ENCODE measurements at places on chromosomes 6 and 20.
A peak's percentile ranks its signal among the peaks of the same experiment; 100 is the strongest.

GRCh38 chr6:34340906-34341480 is 51.5 kb downstream of the NUDT3 start:
- DNase-seq, result no peak

DNA sequence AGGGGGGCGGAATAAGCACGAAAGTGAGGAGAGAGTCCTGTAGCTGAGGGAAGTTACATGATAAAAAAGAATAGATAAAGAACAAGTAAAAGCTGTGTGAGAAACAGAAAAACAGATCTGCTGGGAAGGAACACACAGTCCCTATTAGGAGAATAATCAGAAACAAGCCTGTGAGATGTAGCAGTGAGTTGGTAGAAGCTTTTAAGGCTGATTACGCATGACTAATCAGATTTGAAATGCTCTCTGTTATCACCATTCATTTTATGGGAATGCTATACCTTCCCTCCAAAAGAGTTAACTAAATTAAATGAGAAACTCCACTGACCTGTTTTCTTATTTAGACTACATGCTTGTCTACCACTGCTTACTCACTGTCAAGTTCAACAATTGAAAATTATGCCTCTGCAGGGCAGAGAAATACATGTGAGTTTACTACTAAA is 15.8 kb downstream of the REPS1 start:
- no peak for DNase-seq

- no peak for DNase-seq
Observed at GRCh38 chr6:106626485-106626884, 2.8 kb downstream of the RTN4IP1 start.

GRCh38 chr20:46127396-46128010 is 9.4 kb downstream of the CD40 start:
- DNase-seq, result no peak

DNA sequence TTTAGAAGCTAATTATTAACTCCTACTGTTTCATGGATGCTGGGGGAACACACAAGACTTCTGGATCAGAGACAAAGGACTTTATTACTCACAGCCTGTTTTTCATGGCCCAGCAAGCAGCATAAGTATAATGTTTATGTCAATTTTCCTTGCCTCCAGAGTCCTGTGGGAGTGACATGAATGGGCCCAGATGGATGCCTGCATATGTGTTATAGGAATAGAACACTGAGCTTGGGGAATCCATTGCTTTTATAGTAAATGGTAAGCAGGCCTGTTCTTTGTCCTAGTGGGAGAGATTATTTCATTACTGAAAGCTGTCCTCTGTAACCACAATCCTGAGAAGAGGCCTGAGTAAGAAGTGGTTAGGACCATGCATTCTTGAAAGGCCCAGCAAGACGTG is 25.6 kb downstream of the BLTP3A start:
- DNase-seq, result no peak

DNA sequence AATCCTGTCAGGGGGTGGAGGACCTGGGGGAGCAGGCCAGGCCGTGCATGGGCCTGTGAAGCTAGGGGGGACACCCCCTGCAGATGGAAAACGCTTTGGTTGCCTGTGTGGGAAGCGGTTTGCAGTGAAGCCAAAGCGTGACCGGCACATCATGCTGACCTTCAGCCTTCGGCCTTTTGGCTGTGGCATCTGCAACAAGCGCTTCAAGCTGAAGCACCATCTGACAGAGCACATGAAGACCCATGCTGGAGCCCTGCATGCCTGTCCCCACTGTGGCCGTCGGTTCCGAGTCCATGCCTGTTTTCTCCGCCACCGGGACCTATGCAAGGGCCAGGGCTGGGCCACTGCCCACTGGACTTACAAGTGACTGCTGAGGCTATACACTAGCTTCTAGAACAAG is 1.8 kb downstream of the ZBTB9 start:
- no peak for DNase-seq

DNA sequence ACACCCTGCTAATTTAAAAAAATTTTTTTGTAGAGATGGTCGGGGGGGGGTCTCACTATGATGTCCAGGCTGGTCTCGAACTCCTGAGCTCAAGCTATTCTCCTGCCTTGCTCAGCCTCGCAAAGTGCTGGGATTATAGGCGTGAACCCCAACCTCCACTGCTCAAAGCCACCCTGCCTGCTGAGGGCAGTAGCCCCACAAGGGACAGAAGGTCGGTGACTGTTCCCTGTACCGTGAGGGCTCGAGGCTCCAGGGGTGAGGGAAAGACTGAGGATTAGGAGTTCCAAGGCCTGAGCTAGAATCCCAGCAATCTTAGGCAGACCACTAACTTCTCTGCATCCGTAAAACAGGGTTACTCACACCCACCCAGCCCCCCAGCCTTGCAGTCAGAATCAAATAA is 51.1 kb downstream of the CPNE5 start:
- DNase-seq, result no peak

GRCh38 chr6:93992976-93993375 is 573.6 kb upstream of the EPHA7 start:
- no peak for DNase-seq

DNA sequence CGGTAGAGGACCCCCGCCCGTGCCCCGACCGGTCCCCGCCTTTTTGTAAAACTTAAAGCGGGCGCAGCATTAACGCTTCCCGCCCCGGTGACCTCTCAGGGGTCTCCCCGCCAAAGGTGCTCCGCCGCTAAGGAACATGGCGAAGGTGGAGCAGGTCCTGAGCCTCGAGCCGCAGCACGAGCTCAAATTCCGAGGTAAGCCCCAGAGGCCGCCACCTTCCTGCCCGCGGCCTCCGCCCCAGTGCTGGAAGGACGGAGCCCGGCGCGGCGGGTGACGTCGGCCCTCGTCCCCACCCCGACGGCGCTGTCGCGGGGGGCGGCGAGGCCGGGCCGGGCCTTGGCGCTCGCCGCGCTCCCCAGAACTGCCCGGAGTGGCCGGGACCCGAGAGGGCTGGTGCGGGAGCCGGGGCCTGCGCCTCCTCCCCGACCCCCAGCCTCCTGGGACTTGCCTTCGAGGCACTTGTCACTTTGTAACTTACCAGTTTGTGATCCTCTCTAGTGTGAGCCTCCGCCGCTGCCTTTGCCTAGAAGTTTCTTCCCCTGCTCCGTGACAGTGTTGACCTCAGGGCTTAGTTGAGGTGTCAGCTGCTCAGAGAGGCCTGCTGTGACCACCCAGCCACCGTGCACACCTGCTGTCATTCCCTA is 417 bp downstream of the VAPB start:
- DNase-seq, result no peak

- no peak for DNase-seq
Observed at GRCh38 chr6:3422435-3423070, 34.3 kb downstream of the SLC22A23 start.

GRCh38 chr20:12098421-12098820 is 180.7 kb downstream of the BTBD3 start:
- DNase-seq, result no peak

DNA sequence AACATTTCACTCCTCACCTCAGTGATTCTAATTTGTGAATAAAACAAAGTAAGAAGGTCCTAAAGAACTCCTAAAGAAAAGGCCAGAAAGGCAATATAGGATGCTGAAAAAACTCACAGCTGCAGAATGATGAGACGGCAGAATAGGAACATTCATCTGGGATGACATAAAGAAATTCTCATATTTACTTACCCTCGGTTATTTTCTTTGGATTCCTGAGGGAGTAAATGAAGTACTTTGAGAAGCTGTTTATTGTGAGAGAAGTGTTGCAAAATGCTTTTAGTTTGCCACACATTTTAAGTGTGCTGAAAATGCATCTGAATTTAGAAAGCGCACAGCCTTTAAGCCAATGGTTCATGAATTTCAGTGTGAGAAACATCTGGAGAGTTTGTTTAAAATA is 35.7 kb upstream of the RBL1 start:
- DNase-seq, result no peak

DNA sequence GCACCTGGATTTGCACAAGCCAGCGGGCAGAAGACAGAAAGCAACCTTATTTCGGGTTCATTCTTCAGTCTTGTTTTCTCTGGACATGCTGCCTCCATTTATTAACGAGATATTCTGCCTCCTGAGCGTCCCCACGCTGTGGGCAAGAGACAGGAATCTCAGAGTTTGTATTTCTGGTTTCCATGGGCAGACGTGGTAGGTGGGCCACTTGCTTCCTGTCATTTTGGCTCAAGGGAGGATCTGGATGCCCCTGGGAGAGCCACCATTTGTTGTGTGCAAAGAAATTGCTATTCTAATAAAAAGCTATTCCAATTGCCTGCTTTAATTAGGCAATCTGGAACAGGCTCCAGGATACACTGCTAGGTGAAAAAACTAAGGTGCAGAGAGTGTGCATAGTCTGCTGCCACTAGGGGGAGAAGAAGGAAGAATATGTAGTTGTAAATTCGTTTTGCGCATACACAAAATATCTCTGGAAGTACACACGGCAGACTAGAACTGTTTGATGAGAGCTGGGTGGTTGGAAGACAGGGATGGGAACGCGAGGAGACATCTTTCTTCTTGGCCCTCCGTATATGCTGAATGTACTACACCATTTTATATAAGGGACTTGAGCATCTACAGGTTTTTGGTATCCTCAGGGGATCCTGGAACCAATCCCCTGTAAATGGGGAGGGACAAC is 30.1 kb upstream of the SLC16A10 start:
- DNase-seq, result peak; percentile 9

DNA sequence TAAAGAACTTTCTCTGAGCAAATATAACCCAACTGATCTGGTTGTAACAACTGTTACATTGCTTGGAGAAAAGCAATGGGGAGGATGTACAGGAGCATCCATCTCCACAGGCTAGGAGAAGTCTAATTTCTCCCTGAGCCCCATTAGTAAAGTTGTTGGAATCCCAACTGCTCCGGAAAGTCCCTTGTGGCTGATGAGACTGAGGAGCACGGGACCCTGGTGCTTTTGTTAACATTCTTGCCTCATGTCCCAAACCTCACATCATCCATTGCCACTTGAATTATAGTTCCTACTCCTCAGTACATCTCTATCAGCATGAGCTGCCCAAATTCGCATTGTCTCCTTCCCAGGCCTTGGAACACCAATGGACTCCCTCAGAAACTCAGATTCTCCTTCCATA is 260.6 kb upstream of the BMP2 start:
- DNase-seq, result no peak

GRCh38 chr6:113495521-113495920 is 361.6 kb upstream of the MARCKS start:
- peak; percentile 16 for DNase-seq

DNA sequence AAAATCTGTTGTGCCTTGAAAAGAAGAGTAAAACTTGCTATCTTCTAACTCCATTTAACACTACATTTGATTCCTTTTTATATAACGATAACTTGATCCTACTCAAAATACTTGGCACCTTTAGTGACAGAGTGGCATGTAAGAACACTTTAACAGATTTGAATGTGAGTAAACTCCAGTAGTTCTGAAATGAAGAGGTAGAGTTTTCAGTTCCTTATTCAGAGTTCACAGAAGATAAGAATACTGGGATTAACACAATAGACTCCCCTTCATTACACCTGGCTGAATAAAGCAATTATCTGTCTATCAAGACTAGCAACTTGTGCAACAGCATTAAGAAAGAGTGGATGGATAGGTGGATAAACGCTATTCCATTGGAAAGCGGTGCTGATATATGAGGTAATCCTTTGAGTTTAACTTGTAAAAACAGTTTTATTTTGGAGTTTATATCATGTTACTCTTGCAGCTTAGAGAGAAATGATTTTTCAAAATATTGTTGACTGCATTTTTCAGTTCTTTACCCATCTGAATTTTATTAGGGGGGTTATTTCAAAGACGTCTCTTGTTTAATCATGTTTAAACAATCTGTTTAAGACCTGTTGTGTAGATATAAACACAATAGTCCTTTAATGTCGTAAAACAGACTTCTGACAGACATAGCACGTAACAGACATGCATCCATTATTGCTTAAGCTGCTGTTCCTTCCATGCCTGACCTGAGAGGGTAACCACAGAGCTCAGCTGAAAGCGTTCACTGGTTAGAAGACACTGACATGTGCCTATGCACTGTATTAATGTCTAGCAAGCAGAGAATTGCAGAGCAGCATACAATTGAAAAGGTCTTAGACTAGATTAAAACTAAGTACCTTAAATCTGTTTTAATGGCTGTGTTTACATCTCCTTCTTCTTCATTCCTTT is 102.4 kb upstream of the SUPT3H start:
- peak; percentile 43 for DNase-seq

GRCh38 chr6:4412488-4412887 is 277.1 kb upstream of the ECI2 start:
- DNase-seq, result no peak

Measured in HFF-Myc (cell line).